ENCODE measurements at places on chromosomes 1 and 21. TPM values are rescaled to one million over a fixed set of nuclear protein-coding genes. Genes with fewer than 3 reads are reported as not detected.

The PRRX1 gene
- not detected for total RNA-seq

The MTARC1 gene
- total RNA-seq, result 11.3 TPM

The REG4 gene
- total RNA-seq, result not detected

The IGSF3 gene
- 24.1 TPM for total RNA-seq

The SEC16B gene
- 1.4 TPM for total RNA-seq

The ZBTB8B gene
- total RNA-seq, result not detected

The COL11A1 gene
- total RNA-seq, result 3.8 TPM

The ESRRG gene
- total RNA-seq, result not detected

The ALPL gene
- 0.25 TPM for total RNA-seq

The DNAI4 gene
- total RNA-seq, result 0.90 TPM

The FNBP1L gene
- 20.5 TPM for total RNA-seq

The LRRC52 gene
- not detected for total RNA-seq

The S100A1 gene
- 0.84 TPM for total RNA-seq

The PLPP3 gene
- total RNA-seq, result 30.0 TPM

The SPRR5 gene
- not detected for total RNA-seq

The SUSD4 gene
- 0.34 TPM for total RNA-seq

The ADARB1 gene
- total RNA-seq, result 5.0 TPM

The BGLAP gene
- not detected for total RNA-seq

The TMCC2 gene
- 3.0 TPM for total RNA-seq

The MSH4 gene
- total RNA-seq, result not detected

The OR10K2 gene
- not detected for total RNA-seq

The SLC5A9 gene
- not detected for total RNA-seq

The CSMD2 gene
- not detected for total RNA-seq

The SKI gene
- total RNA-seq, result 23.5 TPM

The FOXO6 gene
- total RNA-seq, result 0.91 TPM

The ERO1B gene
- total RNA-seq, result 3.0 TPM

The TMPRSS3 gene
- not detected for total RNA-seq

The FMOD gene
- not detected for total RNA-seq

Data from A549 treated with RU486 at 1 μM for 4 hours (cell line).